ENCODE measurements at places on chromosomes 12 and 14. TPM values are rescaled to one million over a fixed set of nuclear protein-coding genes. Genes with fewer than 3 reads are reported as not detected.

The PLEKHG7 gene
- total RNA-seq: 0.16 TPM

The ADCY6 gene
- total RNA-seq: 37.7 TPM

GRCh38 chr12:98821232-98821631 is 176.1 kb downstream of the APAF1 start:
- no peak for DNase-seq

DNA sequence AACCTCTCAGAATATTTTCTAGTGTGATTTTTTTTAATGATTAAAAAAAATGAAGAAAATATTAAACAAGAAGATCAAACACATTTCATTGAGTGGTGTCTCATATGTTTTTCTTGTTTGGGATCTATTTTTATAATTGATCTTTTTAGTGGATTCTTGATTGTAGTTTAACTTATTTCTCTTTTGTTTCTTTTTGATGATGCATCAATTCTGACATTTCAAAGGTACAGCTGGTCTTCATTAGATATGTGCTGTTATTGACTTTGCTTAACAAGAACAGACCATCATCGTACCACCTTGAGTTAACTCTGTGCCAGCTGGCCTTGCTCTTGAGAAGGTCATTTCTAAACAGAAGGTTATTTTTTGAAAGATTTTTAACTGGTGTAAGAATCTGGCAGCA is 45.8 kb upstream of the FGD4 start:
- no peak for DNase-seq

GRCh38 chr12:69266036-69266635 is 26.8 kb downstream of the CPSF6 start:
- no peak for DNase-seq

DNA sequence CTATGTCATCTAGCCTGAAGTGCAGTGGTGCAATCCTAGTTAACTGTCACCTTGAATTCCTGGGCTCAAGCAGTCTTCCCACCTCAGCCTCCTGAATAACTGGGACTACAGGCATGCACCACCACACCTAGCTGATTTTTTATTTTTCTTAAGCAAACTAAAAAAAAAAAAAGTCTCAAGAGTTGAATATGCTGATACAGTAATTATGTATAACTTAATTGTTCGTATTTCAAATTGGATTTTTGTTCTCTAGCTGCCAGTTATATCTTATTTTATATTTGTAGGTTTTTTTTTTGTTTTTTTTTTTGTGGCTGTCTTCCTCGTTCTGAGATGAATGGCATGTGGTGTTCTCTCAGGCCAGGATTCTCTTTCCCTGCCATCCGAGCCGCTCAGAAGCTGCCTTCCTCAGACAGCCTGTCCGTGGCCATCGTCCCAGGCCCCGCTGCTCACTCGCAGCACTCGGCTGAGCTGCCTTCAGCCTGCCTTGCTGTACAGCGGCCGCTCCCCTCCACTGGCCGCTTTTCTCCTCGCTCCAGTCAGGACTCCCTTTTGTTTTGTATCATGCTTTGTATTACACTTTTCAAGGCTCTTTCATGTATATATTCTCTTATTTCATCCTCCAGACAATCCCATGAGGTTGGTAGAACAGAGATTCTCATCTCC is 53.3 kb downstream of the WDR20 start:
- no peak for DNase-seq

DNA sequence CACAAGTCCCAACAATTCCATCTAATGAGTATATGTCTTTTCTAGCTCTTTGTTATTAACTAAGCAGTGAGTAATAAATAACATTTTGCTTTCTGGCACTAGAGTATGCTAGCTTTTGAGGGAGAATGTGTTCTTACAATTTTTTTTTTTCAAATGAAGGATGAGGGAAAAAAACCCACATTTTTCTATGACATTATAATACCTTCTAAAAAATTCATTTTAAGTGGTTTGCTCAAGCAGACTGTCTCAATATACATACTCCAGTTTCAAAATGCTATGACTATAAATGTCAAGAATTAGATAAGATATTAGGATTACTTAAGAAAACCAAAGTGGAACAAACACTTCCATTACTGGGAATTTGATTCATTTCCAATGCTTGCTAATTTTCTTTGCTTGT is 394.6 kb downstream of the C12orf75 start:
- no peak for DNase-seq

DNA sequence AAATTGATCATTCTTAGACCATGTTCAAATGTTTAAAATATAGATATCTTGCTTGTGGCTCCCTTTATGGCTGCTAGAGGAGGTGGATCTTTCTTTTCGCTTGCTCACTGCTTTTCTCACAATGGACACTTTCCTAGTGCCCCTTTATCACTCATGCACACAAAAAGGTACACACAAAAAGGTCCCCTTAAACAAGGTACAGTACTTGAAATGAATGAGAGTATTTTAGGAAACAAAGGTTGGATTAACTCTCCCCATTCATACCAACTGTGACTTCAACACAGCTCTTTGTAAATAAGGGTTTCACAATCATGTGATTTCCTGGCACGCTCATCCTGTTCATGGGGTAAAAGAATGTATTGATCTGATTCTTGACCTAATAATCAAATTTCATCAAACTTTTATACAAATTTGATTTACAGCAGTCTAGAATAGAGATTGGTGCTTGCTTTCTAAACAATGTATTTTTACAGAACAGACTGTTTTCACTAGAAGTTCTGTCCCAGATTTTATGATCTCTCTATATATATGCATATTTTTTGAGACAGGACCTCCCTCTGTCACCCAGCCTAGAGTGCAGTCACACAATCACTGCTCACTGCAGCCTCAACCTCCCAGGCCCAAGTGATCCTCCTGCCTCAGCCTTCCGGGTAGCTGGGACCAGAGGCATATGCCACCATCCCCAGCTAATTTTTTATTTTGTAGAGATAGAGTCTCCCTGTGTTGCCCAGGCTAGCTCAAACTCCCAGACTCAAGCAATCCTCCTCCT is 34.4 kb upstream of the EPS8 start:
- peak; percentile 10 for DNase-seq

GRCh38 chr12:111741235-111741812 is 25.4 kb upstream of the ALDH2 start:
- DNase-seq: peak; percentile 24

DNA sequence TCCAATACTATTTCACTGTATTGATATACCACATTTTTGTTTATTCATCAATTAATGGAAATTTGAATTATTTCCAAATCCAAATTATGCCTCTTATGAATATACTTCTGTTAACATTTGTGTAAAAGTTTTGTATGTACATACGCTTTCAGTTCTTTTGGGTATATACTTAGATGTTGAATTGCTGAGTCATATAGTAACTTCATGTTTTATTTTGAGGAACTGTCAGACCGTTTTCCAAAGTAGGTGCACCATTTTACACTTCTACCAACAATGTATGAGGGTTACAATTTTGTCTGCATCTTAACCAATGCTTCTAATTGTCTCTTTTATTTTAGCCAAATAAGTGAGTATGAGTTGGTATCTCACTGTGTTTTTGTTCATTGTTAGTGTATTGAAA is 10.2 kb upstream of the CCER1 start:
- no peak for DNase-seq

GRCh38 chr12:56221232-56221756 is 428 bp downstream of the RNF41 start:
- DNase-seq: peak; percentile 83
